ENCODE measurements at places on chromosomes 7 and 10.

GRCh38 chr10:10828623-10829022 is 189.0 kb upstream of the CELF2 start:
- no peaks in the 10 kb centered on the region for H3K36me3 ChIP-seq
- no peaks in the 10 kb centered on the region for H3K4me1 ChIP-seq
- no peaks in the 10 kb centered on the region for H3K27me3 ChIP-seq
- H3K4me3 ChIP-seq = no peak overlapping the region

- H3K27me3 ChIP-seq = no peaks in the 10 kb centered on the region
- H3K4me3 ChIP-seq = no peak overlapping the region
- no peak overlapping the region for H3K27ac ChIP-seq
- no peaks in the 10 kb centered on the region for H3K4me1 ChIP-seq
- H3K36me3 ChIP-seq = no peaks in the 10 kb centered on the region
- no peak for DNase-seq
Observed at GRCh38 chr7:18552316-18552916, 56.9 kb downstream of the HDAC9 start.

DNA sequence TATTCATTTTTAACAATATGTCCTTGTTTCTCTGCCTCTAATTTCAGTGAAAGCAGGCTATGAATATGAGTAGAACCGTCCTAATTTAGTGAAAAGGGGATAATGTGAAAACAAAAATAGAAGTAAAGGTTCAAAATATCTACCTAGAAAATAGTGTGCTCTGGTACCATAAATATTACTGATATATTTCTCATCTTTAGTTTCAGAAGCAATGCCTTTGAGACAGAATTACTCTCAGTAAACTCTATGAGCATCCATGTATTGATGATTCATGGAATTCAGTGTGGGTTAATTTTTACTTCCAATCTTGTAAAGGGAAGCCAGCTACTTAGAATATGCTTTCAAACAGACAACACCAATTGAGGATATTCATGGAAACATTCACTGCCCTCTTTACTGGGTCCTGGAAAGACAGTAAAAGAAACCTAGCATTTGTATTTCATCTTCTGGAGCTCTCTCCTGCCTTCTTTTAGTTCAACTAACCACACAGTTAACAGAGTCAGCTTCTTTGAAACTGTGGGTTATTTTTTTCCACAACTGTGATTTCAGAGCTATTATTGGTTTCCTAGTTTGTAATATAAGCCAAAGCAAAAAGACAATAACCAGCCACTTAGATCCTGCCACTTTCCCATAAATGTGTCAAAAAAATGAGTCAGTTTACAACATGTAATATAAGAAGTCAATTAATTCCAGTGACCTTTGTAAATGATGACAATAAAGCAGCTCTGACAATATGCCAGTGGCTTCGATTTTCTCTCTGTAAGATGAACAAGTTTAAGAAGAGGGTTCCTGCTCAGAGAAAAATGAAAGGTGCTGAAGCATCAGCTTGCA is 1.7 kb downstream of the LRRN3 start:
- no peak for DNase-seq
- no peak overlapping the region for H3K27ac ChIP-seq
- no peaks in the 10 kb centered on the region for H3K36me3 ChIP-seq
- H3K27me3 ChIP-seq = no peaks in the 10 kb centered on the region

DNA sequence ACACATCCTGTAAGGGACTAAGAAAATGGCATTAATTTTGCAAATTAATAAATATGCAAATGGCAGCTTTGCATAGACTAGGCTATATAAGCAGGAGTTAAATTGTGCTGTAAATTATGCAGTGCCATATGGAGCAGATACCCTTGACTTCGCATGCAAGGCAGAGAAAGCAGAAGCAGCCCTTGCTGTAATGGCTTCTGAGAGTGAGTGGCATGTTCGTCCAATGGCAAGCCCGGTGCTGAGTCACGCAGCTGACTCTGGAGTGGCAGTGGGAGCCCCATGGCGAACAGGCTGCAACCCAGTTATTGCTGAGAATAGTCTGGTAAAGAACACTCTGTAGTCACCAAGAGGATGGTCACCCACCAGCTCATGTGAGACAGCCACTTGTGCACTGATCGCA is 1186.5 kb downstream of the TYW1 start:
- H3K4me3 ChIP-seq = no peak overlapping the region
- no peaks in the 10 kb centered on the region for H3K4me1 ChIP-seq
- no peaks in the 10 kb centered on the region for H3K36me3 ChIP-seq
- no peaks in the 10 kb centered on the region for H3K27me3 ChIP-seq
- no peak for DNase-seq
- H3K27ac ChIP-seq = no peak overlapping the region

GRCh38 chr10:95552679-95553342 is 8.4 kb downstream of the SORBS1 start:
- H3K27ac ChIP-seq = no peak overlapping the region
- peaks cover 3% of the 10 kb centered on the region for H3K4me1 ChIP-seq
- no peak overlapping the region for H3K4me3 ChIP-seq
- no peak for DNase-seq
- H3K27me3 ChIP-seq = no peaks in the 10 kb centered on the region

DNA sequence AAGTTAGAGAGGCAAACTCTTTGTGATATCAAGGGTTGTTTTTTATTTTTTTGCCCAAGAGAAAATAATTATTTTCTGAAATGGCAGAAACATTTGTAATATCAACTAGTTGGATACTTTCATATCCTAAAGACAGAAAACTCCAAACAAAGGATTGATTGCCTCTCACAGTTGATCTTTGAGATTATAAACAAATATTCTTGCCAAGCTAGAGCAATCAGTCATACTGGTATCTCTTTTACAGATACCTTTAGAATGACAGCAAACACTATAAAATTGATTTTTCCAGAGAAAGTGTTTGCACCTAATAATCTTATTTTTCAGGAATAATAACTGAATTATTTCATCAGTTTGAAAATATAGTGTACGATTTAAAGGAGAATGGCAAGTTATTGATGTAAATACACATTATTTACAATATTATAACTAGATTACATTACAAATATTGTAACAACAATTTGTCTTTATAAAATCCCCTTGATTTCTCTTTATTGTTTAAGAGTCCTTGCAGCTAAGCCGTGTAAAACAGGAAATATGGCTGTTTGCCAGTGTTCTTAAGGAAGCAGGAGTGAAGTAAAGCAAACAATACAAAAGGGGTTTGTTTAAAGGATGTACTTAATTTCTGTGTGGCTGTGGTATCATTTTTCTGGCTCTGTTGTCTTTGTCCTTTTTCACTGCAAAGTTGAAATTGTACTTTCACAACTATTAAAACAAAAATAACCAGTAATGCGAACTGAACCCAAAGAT is 58.4 kb downstream of the MAPK8 start:
- no peaks in the 10 kb centered on the region for H3K36me3 ChIP-seq
- no peaks in the 10 kb centered on the region for H3K27me3 ChIP-seq
- H3K4me1 ChIP-seq = peaks cover 8% of the 10 kb centered on the region
- H3K4me3 ChIP-seq = no peak overlapping the region
